GM12865 (cell line): ENCODE measurements at places on chromosomes 11 and 22.

- DNase-seq: no peak
Observed at GRCh38 chr11:100573911-100574513, 113.1 kb upstream of the ARHGAP42 start.

- DNase-seq: peak; percentile 35
Observed at GRCh38 chr11:29527391-29527936, 489.4 kb downstream of the KCNA4 start.

GRCh38 chr11:113730887-113731726 is 25.0 kb upstream of the TMPRSS5 start:
- DNase-seq: peak; percentile 21

DNA sequence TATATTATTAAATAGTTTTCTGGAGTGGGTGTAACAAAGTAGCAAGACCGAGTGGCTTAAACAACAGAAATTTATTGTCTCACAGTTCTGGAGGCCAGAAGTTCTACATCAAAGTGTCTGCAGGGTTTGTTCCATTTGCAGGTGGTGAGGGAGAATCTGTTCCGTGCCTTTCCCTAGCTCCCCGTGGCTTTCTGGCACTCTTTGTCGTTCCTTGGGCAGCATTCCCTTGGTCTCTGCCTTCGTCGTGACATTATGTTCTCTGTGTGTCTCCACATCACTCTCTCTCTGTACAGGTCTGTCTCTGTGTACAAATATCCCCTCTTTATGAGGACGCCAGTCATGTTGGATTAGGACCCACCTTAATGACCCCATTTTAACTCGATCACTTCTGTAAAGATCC is 38.2 kb downstream of the LDLRAD3 start:
- no peak for DNase-seq

- no peak for DNase-seq
Observed at GRCh38 chr11:8948886-8949285, 6.1 kb upstream of the ASCL3 start.

GRCh38 chr11:86955361-86956120 is at the start of gene FZD4:
Gene FZD4 (minus strand): TSS chr11:86955395. CDS start chr11:86955085, 310 bp downstream.
- peak; percentile 87 for DNase-seq

- DNase-seq: no peak
Observed at GRCh38 chr11:68200639-68201038, 12.5 kb downstream of the KMT5B start.

GRCh38 chr11:32400196-32400595 is 35.1 kb downstream of the WT1 start:
- no peak for DNase-seq

DNA sequence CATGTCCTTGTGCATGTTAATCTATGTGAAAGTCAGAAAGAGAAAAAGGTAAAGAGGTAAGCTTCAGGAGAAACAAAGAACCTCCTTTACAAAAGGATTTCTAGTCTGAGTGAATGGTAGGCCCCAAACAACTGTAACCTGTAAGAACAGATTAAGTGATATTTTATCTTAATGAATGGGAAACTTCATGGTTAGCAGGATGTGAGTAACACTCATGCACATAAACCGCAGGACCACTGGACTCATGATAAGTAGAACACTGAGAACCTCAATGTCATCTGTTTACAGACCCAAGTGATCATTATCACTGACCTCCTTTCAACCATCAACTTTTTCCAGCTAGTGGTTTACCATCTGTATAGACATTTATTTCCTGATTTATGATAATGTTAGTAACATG is 19.9 kb downstream of the OR8G5 start:
- no peak for DNase-seq

DNA sequence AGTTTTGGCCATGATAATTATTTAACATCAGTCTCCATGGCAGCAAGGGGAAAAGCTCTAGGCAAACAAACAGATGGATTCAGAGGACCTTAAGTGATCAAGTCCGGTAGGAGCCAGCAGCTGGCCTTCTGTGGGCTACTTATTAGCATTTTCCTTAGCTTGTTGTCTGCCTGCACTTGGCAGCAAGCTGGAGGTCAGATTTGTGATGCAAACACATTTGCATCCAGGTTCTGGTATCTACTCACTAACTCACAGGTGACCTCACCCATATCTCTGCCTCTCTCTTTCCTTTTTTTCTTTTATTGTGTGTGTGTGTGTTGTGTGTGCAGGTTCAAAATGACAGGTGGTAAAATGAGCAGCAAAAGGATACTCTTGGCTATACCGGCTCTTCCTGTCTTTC is 32.3 kb downstream of the ARHGAP42 start:
- DNase-seq: no peak

GRCh38 chr22:49466878-49467595 is 360.6 kb downstream of the BRD1 start:
- DNase-seq: no peak

GRCh38 chr11:2207773-2208621 is 36.4 kb upstream of the TH start:
- no peak for DNase-seq

GRCh38 chr11:32231909-32232493 is 141.1 kb downstream of the RCN1 start:
- DNase-seq: peak; percentile 54

DNA sequence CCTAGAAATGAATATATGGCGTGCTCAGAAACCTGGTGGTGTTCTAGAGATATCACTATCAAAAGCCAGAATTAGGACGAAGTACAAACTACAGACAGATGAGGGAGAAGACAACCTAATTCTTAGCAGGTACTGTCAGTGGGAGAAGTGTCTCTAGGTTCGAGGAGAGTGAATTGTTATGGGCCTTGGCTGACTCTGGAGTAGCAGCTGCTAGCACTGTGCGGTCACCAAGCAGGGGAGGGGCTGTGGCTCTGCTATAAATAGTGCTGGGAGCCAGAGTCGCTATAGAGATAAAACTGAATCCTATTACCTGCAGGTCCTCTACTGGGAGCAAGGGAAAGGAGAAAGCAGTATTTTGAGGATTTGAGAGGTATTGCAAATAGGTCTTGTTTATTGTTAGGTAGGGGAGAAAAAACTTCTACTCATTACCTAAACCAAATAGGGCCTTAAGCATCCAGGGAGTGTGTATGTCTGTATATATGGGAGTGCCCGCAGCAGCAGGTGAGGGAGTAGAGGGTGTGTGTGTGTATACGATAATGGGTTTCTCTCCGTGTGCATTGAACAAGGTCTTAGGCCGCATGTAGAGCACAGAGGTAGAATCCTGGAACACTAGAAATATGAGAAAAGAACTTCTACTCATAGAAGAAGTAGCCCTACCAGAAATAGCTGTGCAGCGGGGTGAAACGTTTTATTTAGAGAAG is 2.2 kb downstream of the MADD start:
- DNase-seq: peak; percentile 49

- DNase-seq: no peak
Observed at GRCh38 chr22:35783943-35784614, 66.4 kb downstream of the APOL5 start.

GRCh38 chr11:66437979-66438503 is 607 bp downstream of the MRPL11 start:
- no peak for DNase-seq

- DNase-seq: peak; percentile 49
Observed at GRCh38 chr11:107928767-107929507, 689 bp downstream of the RAB39A start.

GRCh38 chr11:122141725-122142124 is 25.7 kb upstream of the BLID start:
- no peak for DNase-seq

GRCh38 chr11:130522284-130522961 is 74.0 kb downstream of the ADAMTS15 start:
- no peak for DNase-seq

- no peak for DNase-seq
Observed at GRCh38 chr22:17870407-17870806, 96.1 kb upstream of the BID start.

DNA sequence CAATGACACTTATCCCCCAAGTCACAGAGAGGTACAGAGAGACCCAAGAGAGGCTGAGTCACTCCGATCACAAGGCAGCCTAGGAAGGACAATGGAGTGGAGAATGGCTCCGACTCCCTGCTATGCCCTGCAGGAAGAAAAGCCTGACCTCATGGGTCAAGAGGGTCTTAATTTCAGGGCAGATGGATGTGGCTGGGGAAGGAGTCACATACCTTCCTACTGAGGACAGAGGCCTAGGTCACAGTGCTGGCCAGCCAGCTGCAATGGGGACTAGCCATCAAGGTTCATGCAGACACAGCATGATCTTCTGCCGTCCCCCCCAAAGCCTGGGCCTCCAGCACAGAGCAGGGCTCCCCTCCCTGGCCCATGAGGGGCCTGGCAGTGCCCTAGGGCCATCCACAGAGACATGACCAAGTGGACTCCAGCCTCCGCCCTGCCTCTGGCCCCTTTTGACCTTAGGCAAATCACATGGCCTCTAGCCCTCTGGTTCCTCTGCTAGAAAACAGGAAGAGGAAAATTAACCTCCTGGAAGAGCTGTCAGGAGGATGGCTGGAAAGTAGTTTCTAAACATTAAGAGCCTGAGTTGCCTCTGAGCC is 1.8 kb downstream of the ARRB1 start:
- DNase-seq: no peak

DNA sequence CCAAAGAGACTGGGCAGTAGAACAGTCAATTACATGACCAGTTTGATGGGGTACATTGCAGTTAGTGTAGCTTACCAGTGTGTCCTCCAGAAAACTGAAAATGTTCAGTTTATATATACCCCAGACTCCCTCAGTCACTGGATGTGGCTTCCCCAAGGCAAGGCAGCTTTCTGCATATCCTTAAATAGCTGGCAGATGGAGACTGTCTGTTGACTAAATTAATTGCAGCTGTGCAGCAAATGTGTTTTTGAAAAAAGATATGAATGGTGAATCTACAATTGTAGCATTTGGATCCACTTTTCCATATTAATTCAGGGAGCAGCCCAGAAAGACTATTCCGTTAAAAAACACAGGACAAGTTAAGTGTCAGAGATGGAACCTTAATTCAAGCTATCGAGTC is 565.1 kb upstream of the CCDC179 start:
- no peak for DNase-seq

DNA sequence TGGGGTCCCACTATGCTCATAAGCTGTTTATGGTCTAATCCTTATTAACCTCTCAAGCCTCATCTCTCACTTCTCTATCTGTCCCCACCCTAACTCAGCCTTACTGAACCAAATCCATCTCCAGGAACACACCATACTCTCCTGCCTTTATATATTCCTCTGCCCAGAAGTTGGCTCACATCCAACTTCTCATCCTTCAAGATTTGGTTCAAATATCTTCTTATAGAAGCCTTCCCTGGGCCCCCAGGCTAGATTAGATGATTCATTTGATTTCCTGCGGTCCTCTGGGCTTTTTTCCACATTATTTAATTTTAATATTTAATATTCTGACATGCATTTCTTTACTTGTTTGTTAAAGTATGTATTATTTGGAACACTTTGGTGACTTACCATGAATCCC is 23.2 kb downstream of the MEI1 start:
- no peak for DNase-seq

GRCh38 chr11:2673871-2674471 is 25.8 kb downstream of the KCNQ1OT1 start:
- DNase-seq: no peak

GRCh38 chr11:85784480-85785265 is 26.3 kb downstream of the SYTL2 start:
- DNase-seq: no peak

GRCh38 chr22:38027487-38027886 is 29.7 kb upstream of the PICK1 start:
- no peak for DNase-seq

GRCh38 chr22:47599753-47600152 is 837.3 kb downstream of the TBC1D22A start:
- DNase-seq: no peak
